ENCODE measurements at places on chromosomes 5 and 9.
A peak's percentile ranks its signal among the peaks of the same experiment; 100 is the strongest.

GRCh38 chr9:131584858-131585257 is 39.5 kb downstream of the PRRT1B start:
- DNase-seq = no peak

GRCh38 chr5:96408210-96408777 is 24.8 kb downstream of the PCSK1 start:
- DNase-seq = no peak

GRCh38 chr9:108720191-108720642 is 135.6 kb downstream of the ACTL7B start:
- DNase-seq = no peak

- DNase-seq = no peak
These were observed 1.3 kb downstream of the ATP6V1G1 start for GRCh38 chr9:114588651-114589526.

DNA sequence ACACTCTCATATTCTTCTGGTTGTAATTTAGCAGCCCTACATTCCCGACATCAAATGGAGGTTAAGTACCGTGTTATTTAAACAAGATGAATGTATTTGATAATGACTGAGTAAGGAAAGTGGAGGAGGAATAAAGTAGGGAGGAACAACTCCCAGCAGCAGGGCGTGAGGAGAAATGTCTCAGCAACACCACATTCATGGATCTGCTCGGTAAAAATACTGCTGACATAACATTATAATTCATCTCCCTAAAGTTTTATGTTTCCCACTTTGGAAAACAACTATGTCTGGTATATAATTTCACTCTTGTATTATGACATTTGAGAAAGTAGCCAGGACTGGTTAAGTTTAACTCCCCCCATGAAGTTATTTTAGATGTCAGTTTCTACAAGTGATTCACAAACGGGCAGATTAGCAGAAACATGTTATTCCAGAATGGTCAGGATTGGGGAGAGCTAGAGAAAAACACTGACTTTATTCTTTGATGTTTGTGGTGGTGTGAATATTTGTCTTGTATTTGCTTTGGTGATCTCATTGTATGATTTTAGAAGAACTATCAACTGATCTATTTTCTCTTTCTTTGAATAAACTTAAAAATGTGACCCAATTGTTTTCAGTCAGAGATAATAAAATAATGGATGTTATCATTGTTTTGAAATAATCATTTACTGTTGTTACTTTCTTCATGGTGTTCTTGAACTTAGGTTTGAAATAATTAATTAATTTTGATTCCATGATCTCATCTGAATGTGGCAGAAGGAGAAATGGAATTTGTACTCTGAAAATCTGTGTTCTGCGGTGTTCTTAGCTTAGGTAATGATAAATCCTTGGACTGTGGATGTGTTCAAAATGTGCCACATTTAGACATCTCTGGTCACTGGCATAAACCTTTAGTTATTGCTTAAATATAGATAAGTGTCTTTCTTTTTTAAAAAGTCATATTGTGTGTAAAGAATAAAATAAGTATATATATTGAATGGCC is 303.6 kb upstream of the ZNF608 start:
- no peak for DNase-seq

DNA sequence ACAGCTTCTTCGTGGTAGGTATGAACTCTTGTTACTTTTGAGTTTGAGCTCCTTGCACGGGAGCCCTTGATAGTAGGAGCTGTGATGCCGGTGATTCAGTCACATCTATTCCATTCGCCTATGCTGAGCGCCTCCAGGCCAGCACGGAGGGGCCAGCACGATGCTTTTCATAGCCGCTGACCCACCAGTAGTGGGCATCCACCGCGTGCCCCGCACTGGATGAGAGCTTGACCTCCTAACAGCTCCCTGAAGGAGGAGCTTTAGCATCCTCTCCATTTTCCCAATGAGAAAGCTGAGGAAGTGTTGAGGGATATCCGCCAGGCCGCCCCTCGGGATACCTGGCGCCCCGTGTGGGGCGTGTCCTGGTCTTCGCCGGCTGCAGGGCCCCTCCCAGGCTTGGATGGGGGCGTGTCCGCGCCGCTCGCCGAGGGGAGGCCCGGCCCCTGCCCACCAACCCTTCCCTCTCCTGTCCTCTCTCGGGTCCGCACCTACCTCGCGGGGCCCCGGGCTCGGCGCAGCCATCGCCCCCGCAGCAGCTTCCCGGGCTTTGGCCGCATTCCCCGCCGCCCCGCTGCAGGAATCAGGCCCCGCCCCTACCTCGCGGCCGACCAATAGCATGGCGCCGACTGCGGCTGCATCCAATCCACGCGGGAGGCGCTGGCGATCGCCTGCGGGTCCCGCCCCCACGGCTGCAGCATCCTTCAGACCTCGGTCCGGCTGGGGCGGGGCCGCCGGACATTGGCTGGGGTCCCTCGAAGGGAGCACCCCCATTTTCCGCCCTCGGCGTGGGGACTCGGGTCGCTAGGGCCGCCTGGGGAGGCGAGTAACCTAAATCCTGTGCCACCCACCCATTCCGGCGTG is at the start of gene PIP5KL1:
Gene PIP5KL1 (minus strand): TSS at position 547 of the 861 bp plus-strand sequence. CDS start 25 bp downstream, at position 522.
- DNase-seq = no peak

- no peak for DNase-seq
These were observed 42.1 kb upstream of the FAM240B start for GRCh38 chr9:38761999-38762398.

GRCh38 chr9:97857606-97858392 is 4.8 kb downstream of the FOXE1 start:
- DNase-seq = no peak

DNA sequence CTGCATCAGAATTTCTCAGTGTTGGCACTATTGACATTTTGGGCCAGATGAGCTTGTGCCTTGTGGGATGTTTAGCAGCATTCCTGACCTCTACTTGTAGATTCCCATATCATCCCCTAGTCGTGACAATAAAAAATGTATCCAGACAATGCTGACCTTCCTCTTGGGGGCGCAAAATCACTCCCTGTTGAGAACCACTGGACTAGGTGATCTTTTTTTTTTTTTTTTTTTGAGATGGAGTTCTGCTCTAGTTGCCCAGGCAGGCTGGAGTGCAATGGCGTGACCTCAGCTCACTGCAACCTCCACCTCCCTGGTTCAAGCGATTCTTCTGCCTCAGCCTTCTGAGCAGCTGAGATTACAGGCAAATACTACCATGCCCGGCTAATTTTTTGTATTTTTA is 22.6 kb downstream of the STXBP1 start:
- DNase-seq = no peak

DNA sequence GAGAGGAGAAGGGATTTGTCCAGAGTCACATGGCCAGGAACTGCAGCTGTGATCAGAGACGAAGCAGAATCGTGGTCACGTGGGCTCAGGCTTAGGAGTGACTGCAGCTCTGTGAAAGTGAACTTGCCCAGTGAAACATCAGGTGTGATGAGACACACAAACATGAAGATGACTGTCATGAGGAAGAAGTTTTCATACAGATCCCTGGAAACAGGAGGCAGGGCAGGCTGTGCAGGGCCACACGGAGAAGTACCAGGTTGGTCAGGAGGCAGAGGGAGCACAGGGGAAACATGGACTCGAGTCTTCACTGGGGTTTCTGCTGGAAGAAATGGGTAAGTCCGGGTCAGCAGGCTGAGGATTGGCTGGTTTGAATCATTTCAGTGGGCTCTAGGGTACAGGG is 64.1 kb downstream of the BARX1 start:
- no peak for DNase-seq

DNA sequence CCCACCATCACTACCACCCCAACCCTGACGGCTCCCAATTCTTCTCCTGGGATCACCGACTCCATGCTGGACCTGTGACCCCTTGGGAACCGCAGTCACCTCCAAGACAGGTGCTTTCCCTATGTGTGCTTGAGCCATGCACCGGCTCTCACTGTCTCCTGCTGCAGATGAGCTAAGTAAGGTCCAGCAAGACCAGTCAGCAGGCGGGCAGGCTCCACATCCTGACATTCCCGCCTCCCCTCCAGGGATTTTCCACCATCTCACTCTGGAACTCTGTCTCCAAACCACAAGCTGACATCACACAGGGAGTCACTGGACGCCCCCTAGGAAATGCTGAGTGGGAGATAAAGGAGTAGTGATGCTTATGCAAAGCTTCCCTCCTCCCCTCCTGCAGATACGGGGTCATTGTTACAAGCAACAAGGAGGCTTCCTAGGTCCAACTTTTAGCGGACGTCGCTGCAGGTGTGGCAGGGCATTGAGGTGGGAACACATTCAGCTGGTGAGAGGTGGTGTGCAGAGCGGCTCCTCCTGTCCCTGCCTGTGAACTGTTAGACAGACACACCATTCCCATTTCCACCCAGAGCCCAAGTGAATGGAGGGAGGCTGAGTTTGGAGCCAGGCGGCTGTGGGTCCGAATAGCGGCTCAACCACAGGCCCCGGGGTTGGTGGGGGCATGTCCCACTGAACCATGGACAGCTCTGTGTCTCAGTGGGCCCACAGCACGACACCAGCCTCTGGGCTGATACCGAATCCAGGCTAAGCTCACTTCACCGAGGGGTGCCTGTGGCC is 129.2 kb upstream of the PHYKPL start:
- DNase-seq = no peak

- no peak for DNase-seq
These were observed 363.3 kb downstream of the KDM4C start for GRCh38 chr9:7121055-7121454.

DNA sequence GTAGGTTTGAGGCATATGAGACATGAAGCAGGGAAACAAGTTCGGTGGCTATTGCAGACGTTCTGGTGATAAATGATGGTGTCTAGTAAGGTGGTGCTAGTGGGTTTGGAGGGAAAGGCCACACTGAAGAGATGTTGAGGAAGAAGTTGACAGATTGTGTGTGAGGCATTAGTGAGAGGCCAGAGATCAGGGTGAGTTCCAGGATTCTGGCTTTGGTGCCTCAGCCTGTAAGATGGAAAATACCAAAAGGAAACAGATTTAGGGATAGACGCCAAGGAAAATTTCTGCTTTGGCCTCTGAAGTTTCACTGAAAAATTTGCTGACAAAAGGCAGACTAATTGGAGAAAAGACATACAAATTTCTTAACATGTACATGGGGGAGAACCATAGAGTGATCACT is 6.4 kb upstream of the PAIP1 start:
- no peak for DNase-seq

GRCh38 chr9:37905131-37905505 is 1.2 kb upstream of the SLC25A51 start:
- no peak for DNase-seq

DNA sequence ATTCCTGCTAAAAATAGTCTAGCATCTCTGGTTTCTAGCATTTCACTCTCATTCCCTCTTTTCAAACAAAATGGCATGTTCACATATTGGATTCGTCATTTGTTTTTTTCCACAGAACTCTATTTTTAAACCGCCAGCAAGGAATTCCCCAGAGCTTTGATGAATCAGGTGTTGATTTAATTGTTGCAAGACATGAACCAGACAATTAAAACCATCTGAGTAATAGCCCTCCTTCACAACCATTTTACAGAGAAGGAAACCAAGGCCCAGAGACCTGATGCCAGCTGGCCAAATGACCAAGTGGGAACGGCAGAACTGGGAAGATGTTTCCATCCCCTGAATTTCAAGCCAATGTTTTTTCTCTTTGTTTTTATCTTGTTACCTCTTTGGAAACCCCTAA is 167.0 kb downstream of the CAAP1 start:
- no peak for DNase-seq

- DNase-seq = peak; percentile 56
These were observed 383.2 kb upstream of the SGCD start for GRCh38 chr5:155943516-155944407.

GRCh38 chr9:120985819-120986222 is 59.2 kb upstream of the TRAF1 start:
- no peak for DNase-seq

DNA sequence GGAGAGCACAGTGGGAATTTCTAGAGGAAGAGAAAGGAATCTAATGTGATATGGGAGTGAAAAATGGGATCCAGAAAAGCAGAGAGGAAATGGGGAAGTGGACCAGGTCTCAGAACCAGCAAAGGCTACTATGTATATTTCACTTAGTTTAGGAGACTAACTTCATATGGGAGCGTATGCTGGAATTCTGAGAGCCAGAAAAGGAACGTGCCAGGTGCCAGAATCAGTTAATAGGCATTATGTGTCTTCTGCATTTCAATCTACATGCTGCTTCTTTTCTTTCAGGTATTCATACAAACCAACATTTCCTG is 28.5 kb upstream of the IFNA14 start:
- no peak for DNase-seq

DNA sequence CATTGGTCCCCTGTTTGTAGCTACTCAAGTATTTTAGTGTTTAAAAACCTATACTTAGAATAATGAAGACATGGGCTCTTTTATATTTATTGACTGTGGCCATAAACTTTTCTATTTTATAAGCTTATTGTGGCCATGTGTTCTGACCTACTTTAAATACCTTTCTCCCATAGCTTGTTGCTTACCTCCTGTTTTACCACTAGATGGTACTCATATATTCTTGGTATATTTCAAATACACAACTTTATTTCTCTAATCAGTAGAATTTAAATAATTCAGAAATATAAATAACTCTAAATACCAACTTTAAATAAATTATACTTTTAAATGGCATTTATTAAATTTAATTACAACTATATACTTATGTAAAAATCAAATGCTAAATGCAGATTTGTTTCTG is 498.0 kb downstream of the PRDM9 start:
- DNase-seq = no peak

DNA sequence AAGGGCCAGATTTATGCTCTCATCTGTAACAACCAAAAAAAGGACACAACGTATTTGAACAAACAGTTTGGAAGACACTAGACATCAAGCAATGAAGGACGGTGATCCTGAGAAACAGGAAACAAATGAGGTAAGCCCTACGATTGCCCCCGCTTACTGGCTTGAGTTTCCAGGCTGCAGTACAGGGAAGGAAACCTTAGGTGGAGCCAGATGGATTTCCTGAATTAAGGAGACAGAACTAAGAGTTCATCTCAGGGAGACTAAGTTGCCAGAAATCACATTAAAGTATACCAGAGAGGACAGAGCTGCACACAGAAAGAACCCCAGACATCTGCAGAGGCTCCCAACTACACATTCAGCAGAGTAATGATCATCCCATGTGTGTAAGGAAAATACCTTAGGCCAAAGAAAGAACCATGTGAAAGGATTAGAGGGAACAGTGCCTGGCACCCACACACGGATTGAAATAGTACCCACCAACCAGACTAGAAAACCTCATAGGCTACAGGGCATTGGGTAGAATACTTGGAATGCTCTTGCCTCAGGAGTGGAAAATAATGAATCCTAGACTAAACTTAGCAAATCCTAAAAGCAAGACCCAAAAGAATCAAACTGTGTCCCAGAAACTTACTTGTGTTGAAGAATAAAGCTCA is 99.3 kb upstream of the NIPBL start:
- no peak for DNase-seq

DNA sequence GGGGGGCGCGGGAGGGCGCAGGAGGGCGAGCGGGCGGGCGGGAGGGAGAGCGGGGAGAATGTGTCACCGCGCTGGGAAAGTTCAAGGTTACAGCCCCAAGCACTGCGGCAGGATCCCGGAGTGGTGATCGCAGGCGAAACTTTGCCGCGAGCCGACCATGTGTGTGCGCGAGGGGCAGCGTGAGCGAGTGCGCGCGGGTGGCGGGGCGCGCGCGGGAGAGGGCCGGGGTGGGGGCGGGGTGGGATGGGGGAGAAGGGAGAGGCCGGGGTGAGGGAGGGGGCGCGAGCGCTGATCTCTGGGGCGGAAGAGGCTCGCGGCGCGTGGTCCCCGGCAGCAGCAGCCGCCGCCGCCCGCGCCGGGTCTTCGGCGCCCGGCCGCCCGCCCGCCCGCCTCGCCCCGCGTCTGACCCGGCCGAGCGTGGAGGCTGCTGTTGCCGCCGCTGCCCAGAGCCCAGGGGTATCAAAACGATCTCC is at the start of gene NFIB:
Gene NFIB (minus strand): TSS at position 191 of the 473 bp plus-strand sequence. CDS start 630 bp downstream, outside the sequence.
- peak; percentile 64 for DNase-seq

All from left lobe of liver (tissue), 2 donors.